Colonic mucosa (tissue), 4 donors: ENCODE measurements at places on chromosomes 3 and 15. TPM values are rescaled to one million over a fixed set of nuclear protein-coding genes. Genes with fewer than 3 reads are reported as not detected.
A peak's percentile ranks its signal among the peaks of the same experiment; 100 is the strongest.

NR2C2 gene
- 33.8 TPM for total RNA-seq

DNA sequence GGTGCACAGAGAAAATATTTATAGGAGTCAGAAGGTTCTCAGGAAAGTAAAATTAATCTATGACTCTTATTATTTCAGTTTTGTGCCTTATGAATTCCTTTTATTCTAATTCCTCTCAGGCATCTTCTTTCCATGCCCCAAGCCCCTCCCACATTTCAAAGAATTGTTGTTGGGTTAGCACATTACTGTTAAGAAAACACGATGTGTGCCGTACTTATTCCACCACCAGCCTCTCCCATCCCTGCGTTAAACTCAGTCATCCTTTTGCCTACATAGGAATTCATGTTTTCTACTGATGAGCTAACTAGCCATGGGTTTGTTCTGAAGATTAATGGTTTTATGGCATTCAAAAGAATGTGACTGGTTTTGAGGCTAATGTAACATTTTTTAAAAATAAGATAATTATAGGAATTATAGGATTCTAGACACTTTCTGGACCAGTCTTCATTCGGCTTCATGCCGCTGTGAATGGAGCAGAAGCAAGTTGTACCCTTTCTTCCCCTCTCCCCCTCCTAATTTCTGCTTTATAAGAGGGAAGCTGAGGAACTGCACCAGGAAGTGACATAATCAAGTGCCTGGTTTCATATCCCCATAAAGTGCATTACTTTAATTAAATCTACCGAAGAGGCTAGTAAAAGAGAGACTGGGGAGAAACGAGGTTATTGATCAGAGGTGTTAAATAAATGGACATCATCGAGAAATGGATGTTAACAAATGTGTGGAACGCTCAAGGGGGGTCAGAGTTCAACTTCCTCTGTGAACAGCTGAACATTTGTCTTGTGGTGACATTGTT, 12.3 kb upstream of the MB21D2 start:
- no peak overlapping the region for H3K4me3 ChIP-seq
- H3K36me3 ChIP-seq: no peaks in the 10 kb centered on the region
- no peaks in the 10 kb centered on the region for H3K4me1 ChIP-seq
- DNase-seq: no peak
- no peak overlapping the region for H3K27ac ChIP-seq
- no peaks in the 10 kb centered on the region for H3K27me3 ChIP-seq

DNA sequence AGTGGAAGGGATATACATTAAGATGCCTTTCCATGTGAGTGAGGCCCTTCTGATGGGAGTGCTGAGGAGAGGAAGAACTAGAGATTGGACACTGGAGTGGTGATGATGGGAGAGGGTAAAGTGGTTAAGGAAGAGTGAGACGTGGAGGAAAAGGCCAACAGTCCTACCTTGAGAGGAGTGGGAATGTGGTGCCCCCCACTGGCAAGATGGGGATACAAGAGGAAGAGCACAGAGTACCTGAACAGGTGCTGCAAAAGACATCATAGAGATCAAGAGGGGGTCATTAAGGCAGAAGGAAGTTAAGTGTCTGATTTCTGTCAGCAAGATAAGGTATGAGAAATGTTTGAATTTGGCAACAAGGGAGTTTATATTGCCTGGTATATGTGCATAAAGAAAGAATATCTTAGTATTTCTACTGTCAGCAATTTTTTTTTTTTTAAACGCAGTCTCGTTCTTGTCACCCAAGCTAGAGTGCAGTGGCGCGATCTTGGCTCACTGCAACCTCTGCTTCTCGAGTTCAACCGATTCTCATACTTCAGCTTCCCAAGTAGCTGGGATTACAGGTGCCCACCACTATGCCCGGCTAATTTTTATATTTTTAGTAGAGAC, 34.0 kb downstream of the ARIH2 start:
- no peaks in the 10 kb centered on the region for H3K36me3 ChIP-seq
- H3K27ac ChIP-seq: no peak overlapping the region

MYO5A gene
- total RNA-seq: 6.0 TPM

DNA sequence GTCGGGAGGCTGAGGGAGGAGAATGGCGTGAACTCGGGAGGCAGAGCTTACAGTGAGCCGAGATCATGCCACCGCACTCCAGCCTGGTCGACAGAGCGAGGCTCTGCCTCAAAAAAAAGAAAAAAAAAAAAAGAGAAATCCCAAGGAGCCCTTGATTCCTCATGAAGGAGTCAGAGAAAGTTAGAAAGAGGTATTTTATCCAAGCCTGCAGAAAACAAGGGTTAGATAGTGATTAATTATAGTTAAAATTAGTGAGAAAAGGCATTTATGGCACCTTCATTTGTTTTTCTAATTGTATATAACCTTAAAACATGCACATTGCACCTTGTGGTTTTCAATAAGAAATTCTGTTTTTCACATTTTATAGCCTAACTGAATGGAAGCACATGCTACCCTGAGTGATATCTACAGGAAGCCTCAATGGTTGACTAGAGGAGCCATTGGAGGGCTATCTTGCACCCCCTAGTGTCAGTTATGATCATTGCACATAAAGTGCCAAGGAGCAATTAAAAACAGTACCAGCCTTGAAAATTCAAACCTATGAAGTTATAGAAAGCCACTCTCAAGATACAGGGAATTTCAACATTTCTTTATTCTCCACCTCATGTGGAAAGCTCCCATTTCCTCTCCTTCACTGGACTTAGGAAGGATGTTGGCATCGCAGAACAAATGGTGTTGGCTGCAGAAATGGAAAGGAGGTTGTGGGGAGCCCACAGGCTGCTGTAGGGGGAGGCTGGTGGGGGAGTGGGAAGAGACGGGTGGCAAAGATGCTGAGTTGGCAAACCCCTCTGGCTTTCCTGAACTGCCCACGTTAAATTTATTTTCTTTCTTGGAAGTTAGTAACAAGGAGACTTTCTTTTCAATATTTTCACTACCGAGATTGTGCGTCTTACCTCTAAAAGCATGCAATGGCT, 48.5 kb downstream of the ITGA11 start:
- H3K27ac ChIP-seq: no peak overlapping the region
- H3K4me3 ChIP-seq: no peak overlapping the region
- DNase-seq: peak; percentile 57

GRCh38 chr15:37028625-37029296, 71.6 kb downstream of the MEIS2 start:
- no peak for DNase-seq
- no peak overlapping the region for H3K4me3 ChIP-seq
- no peak overlapping the region for H3K27ac ChIP-seq

- no peaks in the 10 kb centered on the region for H3K4me1 ChIP-seq
- no peaks in the 10 kb centered on the region for H3K36me3 ChIP-seq
- no peak for DNase-seq
- no peak overlapping the region for H3K27ac ChIP-seq
- H3K27me3 ChIP-seq: no peaks in the 10 kb centered on the region
- no peak overlapping the region for H3K4me3 ChIP-seq
Measured at GRCh38 chr3:189229196-189229828, 57.5 kb downstream of the TPRG1 start.

MYLK gene
- 58.8 TPM for total RNA-seq

DNA sequence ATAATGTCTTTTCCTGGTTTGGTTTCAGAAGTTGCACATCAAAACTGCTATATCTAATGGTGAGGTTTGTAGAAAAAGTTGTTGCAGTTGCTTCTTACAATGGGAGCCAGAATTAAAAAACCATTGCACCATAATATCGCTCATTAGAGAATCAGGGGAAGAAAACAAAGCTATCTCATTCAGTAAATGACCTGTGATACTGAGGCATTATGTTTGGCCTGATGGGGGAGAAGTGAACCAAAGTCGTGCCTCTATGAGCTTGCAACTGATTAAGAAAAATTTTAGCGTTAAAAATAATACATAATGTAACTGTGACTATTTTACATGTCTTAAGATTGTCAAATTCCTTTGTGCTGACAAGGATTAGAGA, 60.2 kb upstream of the ARHGEF26 start:
- no peaks in the 10 kb centered on the region for H3K27me3 ChIP-seq
- H3K4me1 ChIP-seq: no peaks in the 10 kb centered on the region
- H3K36me3 ChIP-seq: no peaks in the 10 kb centered on the region
- H3K27ac ChIP-seq: no peak overlapping the region

GRCh38 chr3:41638381-41638780, 323.5 kb downstream of the ULK4 start:
- no peak overlapping the region for H3K4me3 ChIP-seq
- H3K4me1 ChIP-seq: no peaks in the 10 kb centered on the region
- no peaks in the 10 kb centered on the region for H3K36me3 ChIP-seq
- DNase-seq: no peak

GRCh38 chr3:158053386-158053785, 52.8 kb downstream of the SHOX2 start:
- DNase-seq: no peak
- H3K27me3 ChIP-seq: no peaks in the 10 kb centered on the region
- H3K27ac ChIP-seq: no peak overlapping the region

DNA sequence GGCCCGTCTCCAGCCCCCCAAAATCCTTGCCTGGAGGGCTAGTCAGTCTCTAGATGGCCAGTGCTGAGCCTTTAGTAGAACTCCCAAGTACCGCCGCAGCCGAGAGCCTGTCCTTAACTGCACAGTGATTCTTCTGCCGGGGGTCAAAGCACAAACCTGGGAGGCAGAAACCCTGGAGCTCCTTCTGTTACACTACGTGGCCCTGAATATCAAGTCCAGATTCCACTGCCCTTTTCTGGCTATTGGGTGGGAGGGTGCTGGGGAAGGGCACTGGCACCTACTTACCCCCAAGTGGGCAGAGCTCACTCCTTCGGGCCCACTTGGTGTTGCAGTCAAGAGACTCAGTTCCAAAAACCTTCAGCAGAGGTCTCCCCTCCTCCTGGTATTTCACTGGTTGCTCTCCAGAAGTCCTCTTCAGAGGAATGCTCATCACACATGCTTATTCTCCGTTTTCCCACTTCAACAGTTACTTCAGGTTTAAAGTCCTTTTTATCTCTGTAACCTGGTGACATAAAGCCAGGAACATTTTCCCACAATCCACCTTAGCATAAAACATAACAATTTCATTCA, 10.8 kb downstream of the PDHB start:
- H3K36me3 ChIP-seq: peaks cover 3% of the 10 kb centered on the region
- no peaks in the 10 kb centered on the region for H3K27me3 ChIP-seq
- DNase-seq: no peak
- H3K4me3 ChIP-seq: no peak overlapping the region

GUCA1C gene
- total RNA-seq: not detected

CGNL1 gene
- 4.7 TPM for total RNA-seq

GRCh38 chr3:8524249-8524648, 22.6 kb downstream of the LMCD1 start:
- no peak overlapping the region for H3K27ac ChIP-seq
- H3K36me3 ChIP-seq: no peaks in the 10 kb centered on the region
- H3K27me3 ChIP-seq: no peaks in the 10 kb centered on the region

DNA sequence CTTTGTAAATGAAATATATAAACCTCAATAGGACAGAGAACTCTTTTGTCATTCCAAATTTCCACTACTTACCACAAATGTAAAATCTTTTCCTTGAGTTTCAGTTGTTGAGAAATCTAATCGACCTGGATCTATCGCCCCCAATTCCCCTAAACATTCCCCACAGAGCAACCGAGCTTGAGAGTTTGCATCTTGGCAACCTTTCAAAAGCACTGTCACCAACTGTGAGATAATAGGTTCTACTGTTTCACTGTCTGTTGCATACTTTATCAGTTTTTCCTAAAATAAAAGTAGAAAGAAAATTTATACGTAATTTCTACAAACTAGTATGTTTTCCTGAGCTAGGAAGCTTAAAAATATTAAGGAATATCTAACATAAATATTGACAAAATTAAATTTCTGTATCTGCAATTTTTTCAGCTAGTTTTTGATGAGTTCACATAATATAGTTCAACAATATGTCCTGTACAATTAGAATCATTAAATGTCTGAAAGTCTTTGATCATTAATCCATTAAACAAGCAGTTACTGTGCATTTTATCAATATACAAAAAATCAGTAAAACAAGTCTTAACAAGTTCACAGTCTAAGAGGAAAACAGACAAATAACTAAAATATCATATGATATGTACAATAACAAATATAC, 54.5 kb downstream of the ATR start:
- H3K27me3 ChIP-seq: no peaks in the 10 kb centered on the region
- no peaks in the 10 kb centered on the region for H3K36me3 ChIP-seq
- no peak overlapping the region for H3K27ac ChIP-seq
- DNase-seq: no peak

SCN11A gene
- total RNA-seq: 0.05 TPM

DNA sequence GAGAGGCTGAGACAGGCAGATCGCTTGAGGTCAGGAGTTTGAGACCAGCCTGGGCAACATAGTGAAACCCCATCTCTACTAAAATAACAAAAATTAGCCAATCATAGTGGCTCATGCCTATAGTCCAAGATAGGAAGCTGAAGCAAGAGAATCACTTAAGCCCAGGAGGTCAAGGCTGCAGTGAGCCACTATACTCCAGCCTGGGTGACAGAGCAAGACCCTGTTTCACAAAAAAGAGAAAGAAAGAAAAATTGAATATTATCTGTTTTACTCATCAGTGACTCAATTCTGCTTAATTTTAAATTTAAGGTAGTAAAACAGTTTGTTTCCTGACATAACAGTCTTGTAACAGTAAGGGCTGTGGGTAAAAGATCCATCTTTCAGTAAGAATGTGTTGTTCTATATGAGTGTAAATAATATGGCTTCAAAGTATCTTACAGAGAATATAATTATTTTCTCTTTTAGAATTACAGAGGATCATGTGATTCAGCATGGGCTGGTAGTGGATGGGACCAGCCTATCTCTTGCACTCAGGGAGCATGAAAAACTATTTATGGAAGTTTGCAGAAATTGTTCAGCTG, 85.8 kb downstream of the ATP11B start:
- H3K27me3 ChIP-seq: no peaks in the 10 kb centered on the region
- no peak overlapping the region for H3K4me3 ChIP-seq
- no peaks in the 10 kb centered on the region for H3K36me3 ChIP-seq

DNA sequence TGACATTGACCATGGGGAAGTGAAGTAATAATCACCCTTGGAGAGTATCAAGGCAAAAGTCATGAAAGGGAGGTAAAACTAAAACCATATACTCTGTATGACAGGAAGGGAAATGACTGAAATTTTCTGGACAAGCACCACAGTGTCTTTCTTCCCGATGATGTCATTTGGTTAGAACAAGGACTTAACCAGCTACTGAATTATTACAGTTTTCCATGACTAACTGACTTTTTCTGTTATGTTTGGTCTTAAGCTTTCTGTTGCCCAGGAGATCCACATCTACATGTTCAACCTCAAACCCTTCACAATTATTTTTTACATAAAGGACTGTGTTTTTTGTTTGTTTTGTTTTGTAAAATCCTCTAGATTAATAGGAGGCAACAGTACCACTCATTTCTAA, 191.9 kb upstream of the IL12A start:
- H3K36me3 ChIP-seq: no peaks in the 10 kb centered on the region
- H3K27me3 ChIP-seq: no peaks in the 10 kb centered on the region
- no peaks in the 10 kb centered on the region for H3K4me1 ChIP-seq

DNA sequence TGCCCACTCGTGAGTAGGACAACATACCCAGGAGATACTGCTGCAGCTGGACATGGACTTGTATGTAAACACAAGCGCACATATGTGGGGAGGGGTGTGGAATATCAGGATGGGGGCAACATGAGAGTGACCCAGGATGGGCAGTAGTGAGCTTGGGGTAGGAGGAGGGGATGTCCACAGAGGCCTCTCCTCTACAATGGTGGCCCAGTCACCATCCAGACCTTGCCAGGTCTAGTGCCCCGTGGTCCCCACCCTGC, 266 bp upstream of the ZBTB47 start:
- no peaks in the 10 kb centered on the region for H3K27me3 ChIP-seq
- no peak for DNase-seq
- H3K27ac ChIP-seq: peak overlapping the region; percentile 48
